Naive thymus-derived CD4-positive, alpha-beta T cell (primary cell): ENCODE measurements at places on chromosomes 12 and 14. TPM values are rescaled to one million over a fixed set of nuclear protein-coding genes. Genes with fewer than 3 reads are reported as not detected.

- DNase-seq, result no peak
Observed at GRCh38 chr12:14664434-14665023, 31.9 kb downstream of the GUCY2C start.

- no peak for DNase-seq
Observed at GRCh38 chr12:92989715-92990484, 60.8 kb upstream of the EEA1 start.

GRCh38 chr12:50111395-50111692 is 692 bp upstream of the COX14 start:
- no peak for DNase-seq

DNA sequence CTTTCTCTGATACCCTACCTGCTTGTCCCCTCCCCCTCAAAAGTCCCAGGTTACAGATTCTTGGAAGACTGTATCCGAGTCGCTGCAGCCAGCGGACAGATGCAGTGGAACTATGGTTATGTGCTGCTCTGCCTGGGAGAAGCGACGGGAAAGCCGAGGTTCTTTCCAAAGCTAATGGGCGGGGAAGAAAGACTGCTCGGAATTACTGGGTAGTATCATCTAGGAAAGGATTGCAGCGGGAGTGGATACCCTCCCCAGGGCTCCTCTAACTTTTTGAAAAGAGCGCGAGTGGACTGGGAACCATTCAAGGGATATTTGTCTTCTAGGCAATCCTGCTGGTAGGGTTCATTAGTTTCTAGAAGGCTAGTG is 1.4 kb downstream of the PTHLH start:
- no peak for DNase-seq

GRCh38 chr14:25220514-25220913 is 170.6 kb upstream of the STXBP6 start:
- DNase-seq, result no peak

DNA sequence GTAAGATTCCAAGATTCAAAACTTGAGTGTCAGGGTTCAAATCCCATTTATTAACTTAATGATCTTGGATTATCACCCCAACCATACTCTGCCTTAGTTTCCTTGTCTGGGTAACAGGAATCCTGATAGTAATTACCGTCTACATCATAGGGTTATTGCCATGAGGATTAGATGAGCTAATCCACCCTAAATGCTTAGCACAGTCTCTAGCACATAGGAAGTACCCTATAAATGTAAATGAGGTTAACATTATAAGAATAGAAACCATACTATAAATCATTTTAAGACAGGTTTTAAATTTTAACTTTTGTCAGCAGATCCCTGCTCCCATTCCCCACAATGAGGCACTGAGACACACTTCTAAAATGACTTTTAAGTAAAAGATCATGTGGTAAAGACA is 36.5 kb downstream of the DBX2 start:
- no peak for DNase-seq

GRCh38 chr14:105818712-105819005 is 292.3 kb downstream of the TMEM121 start:
- no peak for DNase-seq

CNTN1 gene
- polyA plus RNA-seq, result not detected

TNFAIP2 gene
- polyA plus RNA-seq, result not detected

GRCh38 chr12:24605916-24606315 is 343.0 kb downstream of the BCAT1 start:
- no peak for DNase-seq

DNA sequence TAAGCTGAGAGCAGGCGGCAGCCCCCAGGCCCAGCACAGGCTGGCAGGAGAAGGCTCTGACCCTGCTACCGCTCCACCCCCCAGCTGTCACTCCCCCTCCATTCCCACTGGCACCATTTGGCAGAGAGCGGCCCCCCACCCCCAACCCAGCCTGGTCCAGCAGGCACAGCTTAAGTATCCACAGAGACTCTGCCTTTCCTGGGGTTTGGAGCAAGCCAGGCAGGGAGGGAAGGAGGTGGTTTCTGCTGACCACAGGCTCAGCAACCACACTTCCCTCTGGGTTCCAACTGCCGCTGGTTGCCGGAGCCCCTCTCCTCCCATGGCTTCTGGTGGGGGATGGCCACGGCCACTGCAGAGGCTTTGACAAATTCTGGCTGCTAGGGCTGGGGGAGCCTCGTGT is 30.5 kb upstream of the CCND2 start:
- DNase-seq, result no peak

- DNase-seq, result no peak
Observed at GRCh38 chr14:23174296-23175184, 8.9 kb downstream of the SLC7A8 start.

PLD4 gene
- polyA plus RNA-seq, result 0.35 TPM

GRCh38 chr12:124416516-124417395 is 121.9 kb downstream of the RFLNA start:
- DNase-seq, result no peak

DNA sequence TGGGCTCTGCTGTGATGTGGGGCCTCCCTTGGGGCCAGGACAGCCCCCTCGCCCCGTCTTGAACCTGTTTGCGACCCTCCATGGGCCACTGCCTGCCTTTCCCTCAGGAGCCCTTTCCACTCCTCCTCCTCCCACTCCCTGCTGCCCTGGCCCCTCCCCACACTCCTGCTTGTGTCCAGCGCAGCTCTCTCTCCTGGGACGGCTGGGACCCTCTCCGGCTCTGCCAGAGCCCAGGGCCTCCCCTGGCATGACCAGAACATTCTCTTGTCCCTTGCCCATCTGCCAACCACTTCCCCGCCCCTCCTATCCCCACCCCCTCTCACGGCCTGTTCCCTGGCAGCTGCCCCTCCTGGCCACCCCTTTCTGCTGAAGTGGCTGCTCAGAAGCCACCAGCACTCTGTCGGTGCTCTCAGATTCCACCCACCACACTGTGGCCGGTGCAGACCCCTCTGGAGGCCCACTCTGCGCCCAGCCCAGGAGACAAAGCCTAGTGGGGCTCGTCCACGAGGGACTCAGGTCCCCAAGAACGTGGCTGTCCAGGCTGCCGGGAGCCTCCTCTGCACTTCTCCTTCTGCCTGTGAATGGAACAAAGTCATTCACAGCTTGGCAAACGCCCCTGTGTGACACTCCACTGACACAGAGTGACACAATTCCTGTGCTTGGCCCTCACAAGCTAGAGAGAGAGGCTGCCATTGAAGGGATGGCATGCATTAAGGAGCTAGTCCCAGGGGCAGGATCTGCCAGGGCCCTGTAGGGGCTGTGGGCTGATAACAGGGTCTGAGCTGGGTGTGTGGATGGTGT is 1.4 kb downstream of the ASPG start:
- DNase-seq, result no peak

GRCh38 chr14:26478967-26479366 is 118.9 kb downstream of the NOVA1 start:
- no peak for DNase-seq

CCDC197 gene
- polyA plus RNA-seq, result not detected

GRCh38 chr12:90859591-90859990 is 95.4 kb downstream of the CCER1 start:
- DNase-seq, result no peak
